ENCODE measurements at places on chromosomes 2 and 18. TPM values are rescaled to one million over a fixed set of nuclear protein-coding genes. Genes with fewer than 3 reads are reported as not detected.
A peak's percentile ranks its signal among the peaks of the same experiment; 100 is the strongest.

The TYMS gene
- total RNA-seq = 80.1 TPM

GRCh38 chr18:79950515-79951341 lies 725 bp downstream of the SLC66A2 start:
- no peak for DNase-seq

DNA sequence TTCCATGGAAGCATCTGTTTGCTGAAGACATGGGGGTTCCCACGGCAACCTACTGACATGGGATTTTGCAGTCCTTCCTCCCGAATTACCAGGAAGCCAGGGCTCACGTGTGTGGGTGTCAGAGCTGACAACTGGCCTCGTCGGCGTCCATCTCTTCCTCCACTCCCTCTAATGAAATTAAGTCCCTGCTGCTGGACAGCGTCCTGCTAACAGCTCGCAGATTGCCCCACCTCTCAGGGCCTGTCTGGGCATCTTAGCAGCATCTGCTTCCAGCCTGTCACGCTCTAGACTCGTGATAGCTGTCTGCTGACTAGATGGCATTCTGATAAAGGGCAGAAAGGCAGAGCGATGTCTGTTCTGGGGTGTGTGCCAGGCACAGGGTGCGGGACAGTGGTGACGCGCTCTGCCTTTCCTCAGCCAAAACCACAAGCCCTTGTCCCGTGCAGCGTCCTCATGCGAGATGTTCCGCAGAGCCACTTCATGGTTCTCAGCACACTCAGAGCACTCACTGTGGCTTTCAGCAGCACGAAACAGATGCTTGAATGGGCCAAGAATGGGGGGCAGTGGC lies 161.1 kb downstream of the ARL4C start:
- DNase-seq = no peak

The FBXO41 gene
- 3.0 TPM for total RNA-seq

GRCh38 chr2:233981574-233982420 lies 64.6 kb downstream of the TRPM8 start:
- DNase-seq = peak; percentile 81

- peak; percentile 95 for DNase-seq
Observed at GRCh38 chr2:84924173-84925106, 19.0 kb downstream of the TMSB10 start.

- no peak for DNase-seq
Observed at GRCh38 chr2:30487603-30488002, 40.6 kb downstream of the LCLAT1 start.

Data from HepG2 (cell line).